Naive thymus-derived CD8-positive, alpha-beta T cell (primary cell): ENCODE measurements at places on chromosomes 2 and 18.

DNA sequence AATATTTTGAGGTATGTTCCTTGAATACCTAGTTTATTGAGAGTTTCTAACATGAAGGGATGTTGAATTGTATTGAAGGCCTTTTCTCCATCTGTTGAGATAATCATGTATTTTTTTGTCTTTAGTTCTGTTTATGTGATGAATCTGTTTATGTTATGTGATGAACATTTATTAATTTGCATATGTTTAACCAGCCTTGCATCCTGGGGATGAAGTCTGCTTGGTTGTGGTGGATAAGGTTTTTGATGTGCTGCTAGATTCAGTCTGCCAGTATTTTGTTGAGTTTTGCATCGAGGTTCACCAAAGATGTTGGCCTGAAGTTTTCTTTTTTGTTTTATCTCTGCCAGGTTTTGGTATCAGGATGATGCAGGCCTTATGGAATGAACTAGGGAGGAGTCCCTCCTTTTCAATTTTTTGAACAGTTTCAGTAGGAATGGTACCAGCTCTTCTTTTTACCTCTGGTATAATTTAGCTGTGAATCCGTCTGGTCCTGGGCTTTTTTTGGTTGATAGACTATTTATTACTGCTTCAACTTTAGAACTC is 71.9 kb downstream of the EPC2 start:
- peaks cover 96% of the 10 kb centered on the region for H3K4me1 ChIP-seq
- H3K27ac ChIP-seq, result no peak overlapping the region
- peaks cover 49% of the 10 kb centered on the region for H3K36me3 ChIP-seq

GRCh38 chr2:231648579-231649174 is 56.0 kb downstream of the TEX44 start:
- H3K36me3 ChIP-seq, result no peaks in the 10 kb centered on the region
- H3K27me3 ChIP-seq, result no peaks in the 10 kb centered on the region
- peak overlapping the region; percentile 56 for H3K27ac ChIP-seq
- H3K4me1 ChIP-seq, result peaks cover 5% of the 10 kb centered on the region
- no peak overlapping the region for H3K4me3 ChIP-seq

- peak overlapping the region; percentile 66 for H3K27ac ChIP-seq
- H3K27me3 ChIP-seq, result no peaks in the 10 kb centered on the region
- DNase-seq, result no peak
- no peaks in the 10 kb centered on the region for H3K36me3 ChIP-seq
Observed at GRCh38 chr2:108629417-108629816, 89.9 kb upstream of the RANBP2 start.

DNA sequence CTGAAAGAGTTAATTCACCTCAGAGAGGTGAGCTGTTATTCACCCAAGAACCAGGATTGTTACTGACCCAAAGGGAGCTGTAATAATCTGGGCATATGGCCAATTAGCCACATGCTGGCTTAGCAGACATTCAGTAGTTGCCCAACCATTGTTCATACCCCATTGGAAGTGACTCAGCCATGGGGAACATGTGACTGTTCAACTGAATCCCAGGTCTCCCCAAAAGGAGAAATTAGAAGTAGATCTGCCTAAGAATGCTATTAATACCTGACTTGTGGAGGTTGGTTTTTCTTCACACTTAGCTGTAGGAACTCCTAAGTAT is 272.6 kb upstream of the UBE2E3 start:
- no peak overlapping the region for H3K27ac ChIP-seq
- no peaks in the 10 kb centered on the region for H3K36me3 ChIP-seq
- no peak overlapping the region for H3K4me3 ChIP-seq

GRCh38 chr2:27296481-27296880 is 11.8 kb downstream of the UCN start:
- H3K4me1 ChIP-seq, result no peaks in the 10 kb centered on the region
- no peak overlapping the region for H3K4me3 ChIP-seq
- DNase-seq, result no peak
- H3K27ac ChIP-seq, result no peak overlapping the region
- H3K27me3 ChIP-seq, result peaks cover 13% of the 10 kb centered on the region

DNA sequence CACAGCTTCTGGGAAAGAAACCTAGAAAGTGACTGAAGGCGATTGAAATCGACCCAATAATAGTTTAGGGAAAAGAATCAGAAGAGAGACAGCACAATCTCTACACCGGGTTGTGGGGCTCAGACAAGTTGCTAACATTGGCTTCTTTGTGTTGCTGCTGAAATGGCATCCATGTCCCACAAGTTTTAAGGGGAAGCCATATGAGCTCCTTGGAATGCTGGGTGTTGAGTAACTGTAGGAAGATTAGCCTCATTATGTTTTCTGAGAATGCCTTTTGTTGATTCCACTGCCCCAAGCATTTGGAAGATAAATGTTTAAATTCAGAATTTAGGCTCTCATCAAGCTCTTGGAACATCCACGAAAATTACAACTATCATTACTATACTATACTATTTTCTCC is 73.4 kb upstream of the NEUROD1 start:
- peaks cover 30% of the 10 kb centered on the region for H3K27me3 ChIP-seq
- H3K4me3 ChIP-seq, result no peak overlapping the region
- H3K27ac ChIP-seq, result no peak overlapping the region
- H3K4me1 ChIP-seq, result no peaks in the 10 kb centered on the region

DNA sequence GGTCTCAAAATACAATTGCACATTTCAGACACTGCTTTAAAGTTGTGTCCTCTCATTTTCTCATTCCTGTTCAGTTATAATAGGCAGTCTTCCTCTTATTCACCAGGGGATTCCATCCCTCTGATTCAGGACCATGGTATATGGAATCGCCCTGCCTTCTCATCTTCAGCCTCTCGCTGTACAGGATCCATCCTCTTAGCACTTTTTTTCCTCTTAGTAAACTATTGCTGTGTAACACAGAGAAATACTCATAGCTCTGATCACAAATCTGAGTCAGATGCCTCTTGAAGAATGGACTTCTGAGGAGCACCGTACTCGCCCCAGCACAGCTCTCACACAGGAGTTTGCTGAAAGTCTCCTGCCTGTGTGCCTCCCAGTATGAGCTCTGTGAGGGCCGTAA is 11.3 kb downstream of the RMP24 start:
- peaks cover 15% of the 10 kb centered on the region for H3K36me3 ChIP-seq
- no peaks in the 10 kb centered on the region for H3K27me3 ChIP-seq
- no peak for DNase-seq
- H3K27ac ChIP-seq, result peak overlapping the region; percentile 12

DNA sequence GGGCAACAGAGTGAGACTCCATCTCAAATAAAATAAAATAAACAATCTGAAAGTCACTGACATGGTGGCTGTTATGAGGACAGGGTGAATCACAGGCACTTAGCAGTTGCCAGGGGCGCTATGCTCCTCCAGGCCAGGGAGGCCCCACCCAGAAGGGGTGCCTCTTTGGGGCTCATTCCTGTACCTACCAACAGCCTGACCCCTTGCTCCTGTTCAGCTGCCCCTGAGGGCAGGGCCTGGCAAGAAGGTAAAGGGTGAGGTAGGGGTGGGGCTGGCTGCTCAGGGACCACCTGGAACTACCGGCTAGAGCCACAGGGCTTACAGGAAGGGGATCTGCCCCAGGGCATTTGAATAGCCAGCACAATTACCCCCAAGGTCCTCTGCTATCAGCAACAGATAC is 60.3 kb downstream of the INPP5D start:
- no peak overlapping the region for H3K4me3 ChIP-seq
- no peak for DNase-seq

DNA sequence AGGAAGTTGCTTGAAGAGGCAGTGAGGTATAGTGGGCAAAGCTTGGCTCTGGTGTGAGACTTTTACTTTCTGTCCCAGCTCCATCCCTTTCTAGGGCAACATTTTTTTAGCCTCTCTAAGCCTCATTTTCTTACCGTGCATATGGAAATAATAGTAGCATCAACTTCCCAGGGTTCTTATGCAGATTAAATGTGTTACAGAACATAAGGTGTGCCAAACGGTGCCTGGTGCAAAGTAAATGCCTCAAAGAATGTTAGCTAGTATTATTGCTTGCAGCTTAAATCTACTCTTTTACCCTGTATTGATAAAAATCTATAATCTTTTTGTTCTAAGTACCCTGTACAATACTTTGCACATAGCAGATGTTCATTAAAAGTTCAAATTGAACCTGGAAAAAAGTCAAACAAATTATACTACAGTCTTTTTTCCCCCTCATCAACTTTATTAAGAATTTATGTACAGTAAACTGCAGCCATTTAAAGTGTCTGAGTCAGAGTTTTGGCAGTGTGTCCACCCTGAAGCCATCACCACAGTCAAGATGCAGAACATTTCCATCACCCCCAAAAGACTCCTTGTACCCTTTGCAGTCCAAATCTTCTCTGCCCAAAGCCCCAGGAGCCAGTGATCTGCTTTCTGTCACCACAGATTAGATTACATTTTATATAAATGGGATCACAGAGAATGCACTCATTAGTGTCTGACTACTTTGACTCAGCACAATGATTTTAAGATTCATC is 10.6 kb downstream of the MAPRE2 start:
- DNase-seq, result no peak
- H3K4me1 ChIP-seq, result peaks cover 78% of the 10 kb centered on the region
- peak overlapping the region; percentile 95 for H3K27ac ChIP-seq
- H3K36me3 ChIP-seq, result no peaks in the 10 kb centered on the region
- H3K27me3 ChIP-seq, result no peaks in the 10 kb centered on the region

- H3K36me3 ChIP-seq, result no peaks in the 10 kb centered on the region
- peaks cover 13% of the 10 kb centered on the region for H3K4me1 ChIP-seq
- peak; percentile 17 for DNase-seq
Observed at GRCh38 chr2:101516823-101517690, 42.1 kb upstream of the RFX8 start.

GRCh38 chr18:23316988-23317387 is 136.1 kb upstream of the RIOK3 start:
- H3K27ac ChIP-seq, result no peak overlapping the region
- no peaks in the 10 kb centered on the region for H3K27me3 ChIP-seq
- DNase-seq, result no peak

- peak; percentile 90 for DNase-seq
- peaks cover 15% of the 10 kb centered on the region for H3K36me3 ChIP-seq
- H3K4me1 ChIP-seq, result peaks cover 65% of the 10 kb centered on the region
- peak overlapping the region; percentile 99 for H3K27ac ChIP-seq
- H3K27me3 ChIP-seq, result no peaks in the 10 kb centered on the region
- peak overlapping the region; percentile 90 for H3K4me3 ChIP-seq
Observed at GRCh38 chr18:79405781-79406575, 10.2 kb downstream of the NFATC1 start.
